ENCODE measurements at places on chromosomes 16 and 17.

GRCh38 chr16:75206749-75207451 lies at the start of gene CTRB2:
CTRB2 (minus strand) TSS chr16:75207161; CDS start chr16:75207141, 20 bp downstream.
- DNase-seq, result no peak

DNA sequence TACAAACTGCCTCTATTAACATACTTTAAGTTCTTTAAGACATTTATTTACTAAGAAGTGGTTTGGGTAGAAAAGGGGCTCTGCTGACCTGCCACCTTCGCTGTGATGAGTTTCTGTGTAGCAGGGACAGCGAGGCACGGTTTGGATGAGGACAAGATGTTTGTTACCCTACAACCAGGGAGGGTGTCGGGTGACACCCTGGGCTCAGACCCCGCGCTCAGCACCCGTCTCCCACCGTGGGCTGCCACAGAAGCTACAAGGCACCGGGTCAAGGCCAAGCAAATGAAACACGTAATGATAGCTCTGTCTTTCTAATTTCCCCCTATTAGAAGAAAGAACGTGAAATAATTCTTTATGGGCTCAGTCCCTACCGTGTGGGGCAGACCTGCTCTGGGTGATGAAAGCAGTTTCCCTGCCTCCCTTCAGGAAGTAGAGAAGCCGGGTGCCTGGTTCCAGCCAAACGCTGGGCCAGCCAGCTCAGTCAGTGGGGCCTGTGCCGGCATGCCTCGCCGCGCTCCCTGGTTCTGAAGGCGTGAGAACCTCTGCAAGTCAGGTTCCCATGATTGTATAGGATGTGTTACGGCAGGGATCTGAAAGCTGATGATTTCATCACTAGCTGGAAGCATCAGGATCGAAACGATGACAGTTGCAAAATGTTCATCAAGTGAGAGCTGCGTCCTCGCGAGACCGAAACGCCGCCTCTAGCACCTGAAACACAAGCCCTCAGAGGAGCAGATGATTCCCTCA lies 3.9 kb downstream of the ZNF750 start:
- no peak for DNase-seq

- DNase-seq, result no peak
Measured at GRCh38 chr17:19937522-19937921, 40.1 kb downstream of the AKAP10 start.

DNA sequence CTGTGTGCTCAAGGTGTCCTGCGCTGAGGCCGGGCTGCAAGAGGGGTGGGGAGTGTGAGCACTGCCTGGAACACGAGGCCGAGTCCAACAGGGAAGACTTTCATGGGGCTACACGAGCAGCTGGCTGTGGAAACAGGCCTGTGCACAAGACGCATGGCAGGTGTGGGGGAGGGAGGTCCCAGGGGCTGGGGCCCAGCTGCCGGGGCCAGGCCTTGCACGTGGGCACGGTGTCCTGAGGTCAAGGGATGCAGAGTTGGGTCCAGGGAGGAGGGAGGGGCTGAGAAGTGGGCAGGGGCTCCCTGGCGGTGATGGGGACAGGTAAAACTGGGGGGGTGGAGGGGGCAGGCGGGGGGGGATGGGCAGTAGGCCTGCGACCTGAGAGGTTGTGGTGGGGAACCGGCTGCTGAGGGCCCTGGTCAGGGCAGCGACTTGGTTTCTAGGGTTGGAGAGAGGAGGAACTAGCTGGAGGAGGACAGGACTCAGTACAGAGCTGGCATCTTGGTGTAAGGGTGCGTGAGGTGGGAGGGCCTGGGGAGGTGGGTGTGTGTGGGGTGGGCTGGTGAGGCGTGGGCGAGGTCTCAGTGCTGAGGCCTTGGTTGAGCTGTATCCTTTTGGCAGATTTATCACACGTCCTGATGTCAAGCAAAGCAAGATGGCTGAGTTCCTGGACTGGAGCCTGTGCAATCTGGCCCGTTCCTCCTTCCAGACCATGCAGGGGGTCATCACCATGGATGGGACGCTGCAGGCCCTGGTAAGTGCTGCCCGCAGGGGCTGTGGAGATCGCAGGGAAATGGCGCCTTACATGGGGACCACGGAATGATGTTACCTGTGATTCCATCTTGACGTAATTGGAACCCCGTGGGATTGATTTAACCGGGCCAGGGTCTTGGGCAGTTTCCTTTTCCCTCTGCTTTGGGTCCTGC lies 29.4 kb downstream of the TBCD start:
- DNase-seq, result no peak

DNA sequence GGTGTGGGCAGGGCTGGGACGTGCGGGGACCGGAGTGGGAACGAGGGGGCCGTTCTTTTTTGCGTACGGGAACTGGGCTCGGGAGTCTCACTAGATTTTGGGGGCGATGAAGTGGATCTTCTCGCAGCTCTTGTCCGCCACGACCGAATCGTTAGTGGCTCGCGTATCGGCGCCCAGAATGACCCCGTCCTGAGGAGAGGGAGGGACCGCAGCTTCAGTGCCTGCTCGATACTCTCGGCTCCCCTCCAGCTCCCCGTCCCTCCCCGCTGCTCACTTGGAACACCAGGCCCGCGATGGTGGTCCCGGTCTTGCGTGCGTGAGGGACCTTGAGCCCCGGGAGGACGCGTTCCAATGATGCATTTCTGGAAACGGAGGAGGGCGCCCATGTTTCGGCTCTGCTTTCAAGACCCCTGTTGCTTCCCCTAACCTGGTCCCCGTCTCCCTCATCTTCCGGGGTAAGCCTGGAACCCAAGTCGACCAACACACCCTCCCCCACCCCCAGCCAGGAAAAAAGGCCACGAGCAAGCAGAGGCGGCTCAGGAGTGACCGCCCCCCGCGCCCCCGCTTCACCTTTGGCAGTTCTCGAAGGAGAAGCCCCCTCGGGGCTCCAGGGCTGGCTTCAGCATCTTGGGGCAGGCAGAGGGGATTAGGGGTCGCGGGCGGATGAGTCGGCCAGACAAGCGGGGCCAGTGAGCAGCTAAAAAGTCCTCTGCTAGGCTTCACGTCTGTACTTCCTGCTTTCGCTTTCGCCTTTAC lies at the start of gene PSMB10:
PSMB10 (minus strand) TSS at position 727 of the 756 bp plus-strand sequence; CDS start at position 626, 101 bp downstream.
- peak; percentile 42 for DNase-seq

DNA sequence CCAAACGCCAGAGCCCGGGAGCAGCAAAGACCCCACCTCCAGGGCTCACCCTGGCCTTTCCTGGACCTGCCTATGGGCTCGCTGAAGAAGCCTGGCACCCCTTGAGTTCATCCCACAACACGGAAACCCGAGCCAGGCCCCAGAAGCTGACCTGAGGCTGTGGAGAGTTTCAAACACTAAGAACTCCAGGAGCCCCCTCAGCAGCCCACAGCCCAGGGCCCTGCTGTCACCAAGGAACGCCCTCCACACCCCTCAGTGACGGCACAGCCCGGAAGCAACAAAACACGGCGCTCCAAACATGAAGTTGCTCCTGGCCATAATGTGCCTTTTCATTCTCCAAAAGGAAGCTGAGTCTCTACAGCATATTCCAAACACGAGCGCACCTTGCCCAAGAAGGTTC lies 9.2 kb downstream of the SLC38A10 start:
- DNase-seq, result no peak

DNA sequence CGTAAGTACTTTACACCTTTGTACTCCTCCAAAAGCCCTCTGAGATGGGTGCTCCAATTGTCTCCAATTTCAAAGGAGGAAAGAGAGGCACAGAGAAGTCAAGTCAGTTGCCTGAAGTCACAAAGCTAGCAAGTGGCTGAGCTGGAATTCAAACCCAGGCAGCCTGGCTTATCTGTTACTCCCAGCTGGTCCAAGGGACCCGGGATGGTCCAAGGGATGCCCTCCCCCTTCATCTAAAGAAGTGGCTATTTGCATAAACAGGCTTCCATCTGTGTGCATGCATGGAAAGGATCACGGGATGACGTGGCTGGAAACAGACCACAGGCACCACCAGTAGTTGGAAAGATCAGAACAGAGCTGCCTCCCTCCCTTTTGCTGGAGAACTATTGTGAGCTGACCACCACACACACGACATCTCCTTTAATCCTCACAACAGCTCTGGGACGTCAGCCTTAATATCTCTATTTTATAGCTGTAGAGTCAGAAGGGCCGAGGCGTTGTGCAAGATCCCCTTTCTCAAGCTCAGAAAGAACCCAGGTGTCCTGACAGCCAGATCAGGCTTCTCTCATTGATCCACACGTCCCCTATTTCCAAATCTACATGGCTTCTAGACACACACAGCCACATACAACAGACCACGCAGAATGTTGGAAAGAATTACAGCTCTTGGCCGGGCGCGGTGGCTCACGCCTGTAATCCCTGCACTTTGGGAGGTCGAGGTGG lies 10.9 kb upstream of the COL1A1 start:
- DNase-seq, result no peak

DNA sequence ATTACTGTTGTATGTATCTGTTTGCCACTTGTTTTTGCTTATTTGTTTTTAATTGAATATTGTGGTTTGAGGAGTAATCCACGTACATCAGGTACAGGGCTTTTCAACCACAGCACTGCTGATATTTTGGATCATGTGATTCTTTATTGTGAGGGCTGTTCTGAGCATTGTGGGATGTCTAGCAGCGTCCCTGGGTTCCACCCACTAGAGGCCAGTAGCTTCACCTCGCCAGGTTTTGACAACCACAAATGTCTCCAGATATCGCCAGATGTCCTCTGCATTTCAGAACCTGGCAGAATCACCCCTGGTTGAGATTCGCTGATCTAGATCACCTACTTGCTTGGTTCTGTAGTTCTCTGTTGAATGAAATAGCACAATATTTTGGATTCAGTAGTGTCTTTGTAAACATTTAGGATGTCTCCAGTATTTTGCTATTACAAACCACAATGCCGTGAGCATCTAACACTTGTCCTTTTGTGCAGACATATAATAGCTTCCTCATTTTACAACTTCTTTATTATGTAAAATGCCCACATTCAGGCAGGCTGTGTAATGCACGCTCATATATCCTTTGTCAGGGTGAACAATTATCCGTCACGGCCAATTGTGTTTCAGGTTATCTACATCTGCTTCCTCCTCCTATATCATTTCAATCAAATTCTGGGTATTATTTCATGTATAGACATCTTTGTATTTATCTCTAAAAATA lies 380.3 kb downstream of the SNX29 start:
- DNase-seq, result no peak

DNA sequence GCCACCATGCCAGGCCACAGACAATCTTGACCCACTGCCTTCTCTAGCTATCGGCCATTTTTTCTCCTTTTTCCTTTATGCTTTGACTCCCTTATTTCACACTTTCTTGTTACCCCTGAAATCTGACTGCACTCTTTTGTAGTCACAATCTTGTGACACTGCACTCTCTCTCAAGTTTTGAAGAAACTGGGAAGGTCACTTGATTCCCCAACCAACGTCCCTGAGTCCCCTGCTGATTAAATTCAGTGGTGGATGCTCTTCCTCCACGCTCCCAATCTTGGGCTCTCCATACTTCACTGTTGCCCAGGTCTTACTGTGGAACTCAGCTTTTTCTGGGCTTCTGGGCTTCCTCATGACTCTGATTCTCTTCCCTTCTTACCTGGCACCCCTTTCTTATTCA lies 33.9 kb downstream of the PECAM1 start:
- DNase-seq, result no peak

DNA sequence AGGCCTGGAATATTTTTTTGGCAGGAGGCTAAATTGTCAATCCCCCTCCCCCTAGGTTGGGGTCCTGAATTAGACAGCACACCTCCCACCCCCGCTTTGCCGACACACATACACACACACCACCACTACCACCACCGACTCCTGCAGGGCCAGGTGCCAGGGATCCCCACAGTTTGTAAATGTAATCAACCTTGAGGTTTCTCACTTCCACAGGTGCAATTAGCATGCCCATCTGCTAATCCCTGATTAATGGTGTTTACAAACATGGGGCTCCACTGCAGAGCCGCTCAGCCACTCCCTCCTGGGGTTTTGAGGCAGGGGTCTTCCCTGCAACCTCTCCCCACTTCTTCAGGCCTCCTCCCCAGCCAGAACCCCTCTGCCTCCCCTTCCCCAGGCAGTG lies 11.8 kb downstream of the MRM1 start:
- no peak for DNase-seq

DNA sequence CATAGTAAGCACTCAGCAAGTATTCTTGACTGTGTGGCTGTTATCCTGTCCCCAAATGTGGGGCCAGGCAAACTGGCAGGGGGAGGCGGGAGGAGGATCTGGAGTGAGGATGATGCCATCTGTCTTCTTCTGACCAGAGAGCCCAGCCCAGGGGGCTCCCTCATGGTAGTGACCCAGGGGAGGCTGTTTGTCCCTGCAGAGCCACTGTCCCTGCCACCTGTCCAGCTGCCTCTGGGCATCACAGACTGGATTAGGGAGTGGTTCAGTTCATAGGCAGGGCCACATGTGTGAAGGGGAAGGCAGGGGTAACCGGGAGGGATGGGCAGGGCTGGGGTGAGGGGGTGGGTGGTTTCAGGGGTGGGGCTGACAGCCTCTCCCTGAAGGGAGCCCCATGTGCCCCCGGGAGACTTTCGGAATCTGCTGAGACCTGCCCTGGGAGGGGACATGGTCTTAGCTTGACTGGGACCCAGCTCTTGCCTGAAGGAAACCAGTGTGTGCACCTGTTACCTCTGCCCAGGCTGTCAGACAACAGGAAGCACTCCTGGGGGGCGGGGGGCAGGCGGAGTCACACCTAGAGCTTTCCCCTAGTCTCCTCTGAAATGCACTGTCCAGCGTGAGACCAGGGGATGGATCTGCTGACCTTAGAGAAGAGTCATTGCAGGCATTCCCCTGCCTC lies 15.2 kb downstream of the ARHGAP23 start:
- no peak for DNase-seq

DNA sequence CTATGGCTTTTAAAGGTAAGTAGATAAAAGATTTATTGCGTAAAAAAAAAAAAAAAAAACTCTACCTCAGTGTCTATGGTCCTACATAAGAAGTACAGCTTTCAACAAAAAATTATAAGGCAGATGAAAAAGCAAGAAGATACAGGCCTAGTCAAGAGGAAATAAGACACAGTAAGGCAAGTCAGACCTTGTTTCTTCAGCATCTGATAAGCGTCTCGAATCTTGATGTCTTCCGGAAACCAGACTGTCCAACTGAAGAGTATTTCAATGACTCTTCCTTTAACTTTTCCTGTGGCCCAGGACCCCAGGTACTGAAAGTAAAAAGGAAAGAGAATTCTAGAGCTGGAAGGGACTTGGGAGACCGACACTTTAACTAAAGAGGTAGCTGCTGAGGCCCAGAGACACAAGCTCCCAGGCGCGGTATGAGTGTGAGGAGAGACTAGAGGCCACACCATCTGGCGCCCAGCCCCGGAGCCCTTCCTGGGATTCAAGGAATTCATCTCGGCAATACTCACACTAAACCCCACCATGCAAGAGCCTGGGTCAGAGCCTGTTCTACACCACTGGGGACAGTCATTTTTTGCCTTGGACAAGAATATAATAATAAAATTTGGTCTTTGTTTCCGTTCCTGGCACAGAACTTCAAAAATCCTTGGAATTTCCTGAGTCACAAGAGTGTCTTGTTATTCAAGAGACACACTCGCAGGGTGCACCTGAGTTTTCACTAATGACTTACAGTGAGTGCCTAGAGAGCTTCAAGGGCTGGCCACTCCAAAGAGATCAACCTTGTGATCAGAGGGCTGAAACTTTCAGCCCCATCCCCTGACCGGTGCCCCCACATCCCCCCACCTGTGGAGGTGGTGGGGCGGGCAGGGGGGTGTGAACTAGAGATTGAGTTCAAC lies 18.6 kb downstream of the GGA2 start:
- peak; percentile 12 for DNase-seq

Measured in SW 1271 (cell line).